Hematopoietic multipotent progenitor cell treated with erythropoietin and hydrocortisone succinate and interleukin-3 and kit ligand, for 6 days (in vitro differentiated cells): ENCODE measurements at places on chromosomes 12 and 14.
A peak's percentile ranks its signal among the peaks of the same experiment; 100 is the strongest.

GRCh38 chr14:71204231-71204630 is 297.0 kb downstream of the PCNX1 start:
- DNase-seq = no peak

GRCh38 chr14:94396628-94397225 is 8.3 kb upstream of the SERPINA1 start:
- no peak for DNase-seq

GRCh38 chr14:60097974-60098373 is 6.3 kb downstream of the PCNX4 start:
- DNase-seq = no peak

GRCh38 chr14:64281805-64282204 is 12.4 kb downstream of the ESR2 start:
- no peak for DNase-seq

DNA sequence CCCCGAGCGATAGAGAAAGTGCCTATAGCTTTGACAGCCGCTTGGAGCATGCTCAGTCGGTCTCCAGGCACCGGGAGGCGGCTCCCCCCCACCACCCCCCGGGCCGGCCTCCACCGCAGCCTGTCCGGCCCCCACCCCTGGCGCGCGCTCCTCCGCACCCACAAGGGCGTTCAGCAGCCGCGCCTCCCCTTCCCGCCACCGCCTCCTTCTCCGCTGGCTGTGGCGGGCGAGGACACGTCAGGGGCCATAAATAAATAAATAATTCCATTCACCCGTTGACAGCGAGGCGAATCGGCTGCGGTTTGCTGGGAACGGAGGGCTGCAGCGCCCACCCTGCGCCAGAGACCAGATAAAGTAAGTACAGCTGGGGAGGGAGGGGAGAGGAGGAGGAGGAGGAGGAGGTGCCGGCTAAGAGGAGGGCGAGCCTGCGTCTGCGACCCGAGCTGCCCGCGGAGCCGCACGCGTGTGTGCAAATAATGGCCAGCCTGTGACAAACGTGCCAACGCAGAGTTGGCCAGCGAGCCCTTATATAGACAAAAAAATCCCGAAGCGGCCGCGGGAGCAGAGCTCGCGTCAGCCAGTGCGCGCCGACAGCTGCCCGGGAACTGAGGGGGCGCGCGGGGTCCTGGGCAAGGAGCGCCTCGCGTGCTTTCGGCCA is at the start of gene SLC16A7:
Gene SLC16A7, plus strand, starts transcription at position 147 of the 658 bp plus-strand sequence. CDS start 108,773 bp downstream, outside the sequence.
- DNase-seq = peak; percentile 94

DNA sequence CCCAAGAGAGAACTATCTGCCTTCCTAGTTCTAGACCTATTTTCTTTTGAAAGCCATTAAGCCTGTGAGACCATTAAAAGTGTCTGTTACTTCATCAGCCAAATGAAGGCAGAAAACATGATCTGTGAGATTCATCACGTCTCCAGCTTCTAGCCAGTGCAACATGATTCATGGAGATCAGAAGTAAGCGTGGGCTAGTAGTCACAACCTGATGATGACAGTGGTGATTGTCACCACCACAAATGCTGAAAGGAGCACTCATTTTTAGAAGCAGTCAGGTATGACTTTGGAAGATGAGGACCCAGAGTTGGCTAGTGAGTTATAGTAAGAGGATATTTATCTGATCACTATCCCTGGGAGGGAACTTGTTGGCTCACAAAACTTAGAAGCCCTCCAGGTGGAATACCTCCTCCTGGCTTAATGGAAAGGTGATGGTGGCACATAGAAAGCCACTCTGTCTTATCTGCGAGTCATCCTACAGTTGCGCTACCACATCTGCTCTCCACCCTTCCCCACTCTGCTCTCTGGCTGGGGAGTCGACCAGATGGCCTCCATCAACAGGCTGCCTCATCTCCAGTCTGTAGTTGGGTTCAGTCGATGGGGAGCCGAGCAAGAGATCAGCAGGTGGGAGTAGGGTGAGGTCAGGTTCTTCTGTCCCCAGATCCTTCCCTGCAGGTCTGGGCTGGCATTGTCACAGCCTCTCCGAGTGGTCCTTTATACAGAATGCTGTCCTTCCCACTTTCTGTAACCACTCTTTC is 317.6 kb upstream of the FKBP4 start:
- DNase-seq = no peak

GRCh38 chr14:39265806-39266524 is 32.2 kb downstream of the MIA2 start:
- peak; percentile 47 for DNase-seq

GRCh38 chr14:64935508-64935907 is 7.0 kb downstream of the GPX2 start:
- DNase-seq = no peak

DNA sequence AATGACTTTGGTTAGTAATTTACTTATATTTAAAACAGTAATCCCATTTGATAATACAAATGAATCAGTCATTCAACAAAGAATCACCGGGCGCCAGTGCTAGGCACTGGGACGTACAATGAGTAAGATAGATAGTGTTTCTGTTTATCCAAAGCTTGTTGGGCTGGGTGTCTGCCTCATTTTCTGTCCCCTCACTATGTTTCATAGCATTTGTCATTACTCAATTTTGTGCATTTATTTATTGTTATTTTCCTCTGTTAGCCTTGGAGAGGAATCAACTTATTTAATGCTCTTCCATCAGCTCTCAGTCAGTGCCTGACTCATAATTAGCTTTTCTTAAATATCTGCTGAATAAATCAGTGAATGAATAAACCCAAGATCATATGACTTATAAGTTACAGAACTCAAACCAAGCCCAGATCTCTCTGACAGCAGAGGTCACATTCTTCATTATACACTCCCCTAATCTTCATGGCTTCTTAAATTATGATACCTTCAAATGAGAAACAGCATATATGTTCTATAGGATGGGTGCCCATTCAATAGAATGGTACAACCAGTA is 86.2 kb downstream of the TSPAN8 start:
- DNase-seq = no peak

GRCh38 chr12:94208622-94208966 is 60.2 kb downstream of the PLXNC1 start:
- DNase-seq = peak; percentile 50

GRCh38 chr12:98656289-98657101 is 11.4 kb downstream of the APAF1 start:
- peak; percentile 26 for DNase-seq

GRCh38 chr12:25970082-25970481 is 11.6 kb downstream of the RASSF8 start:
- no peak for DNase-seq

- DNase-seq = peak; percentile 30
Observed at GRCh38 chr14:100588671-100589070, 1.5 kb upstream of the BEGAIN start.

DNA sequence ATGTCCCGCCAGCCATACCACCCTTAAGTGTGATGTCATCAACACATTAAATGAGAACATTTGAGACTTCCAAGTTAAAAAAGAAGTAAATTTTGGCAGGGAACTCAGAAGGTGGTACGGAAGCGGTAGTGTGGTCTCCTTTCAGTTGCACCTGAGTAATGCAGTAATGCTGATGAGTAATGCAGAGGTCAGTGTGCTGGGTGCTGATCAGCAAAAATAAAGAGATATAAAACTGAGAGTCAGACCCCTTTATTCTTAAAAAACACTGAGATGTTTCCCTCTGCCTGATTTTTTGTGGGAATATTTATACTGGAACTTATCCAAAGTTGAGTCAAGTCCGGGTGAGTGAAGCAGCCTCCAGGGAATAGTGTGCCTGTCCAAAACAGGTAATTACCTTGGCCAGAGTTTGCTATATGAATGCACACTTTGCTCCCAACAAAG is 370.6 kb upstream of the PRICKLE1 start:
- DNase-seq = no peak

DNA sequence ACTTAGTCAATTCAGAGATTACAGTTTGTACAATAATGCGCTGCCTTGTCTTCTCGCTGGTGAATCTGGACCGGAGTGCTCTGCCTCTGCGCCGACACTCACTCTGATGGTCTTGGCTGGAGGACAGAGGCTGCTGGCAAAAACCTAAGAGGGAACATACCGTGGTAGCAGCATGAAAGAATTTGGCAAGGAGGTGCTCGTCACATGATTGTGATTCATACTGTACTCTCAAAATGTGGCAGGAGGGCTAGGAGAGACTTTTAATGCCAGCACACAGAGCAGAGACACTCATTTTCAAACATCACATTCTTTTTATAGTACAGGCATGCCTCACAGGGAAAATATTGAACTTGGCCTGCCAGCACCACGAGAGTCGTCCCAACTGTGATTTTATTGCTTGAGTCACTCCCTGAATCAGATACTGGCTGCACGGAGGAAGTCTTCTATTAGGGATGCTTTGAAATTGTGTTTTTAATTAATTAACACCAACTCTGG is 67.8 kb downstream of the HMGA2 start:
- no peak for DNase-seq

GRCh38 chr14:64060648-64061096 is 207.9 kb downstream of the SYNE2 start:
- DNase-seq = peak; percentile 61

GRCh38 chr12:80056845-80057244 is 42.5 kb upstream of the OTOGL start:
- no peak for DNase-seq

GRCh38 chr14:93533437-93533836 is 102.7 kb downstream of the UNC79 start:
- DNase-seq = no peak

- DNase-seq = no peak
Observed at GRCh38 chr12:6274231-6275221, 36.0 kb upstream of the PLEKHG6 start.

- DNase-seq = no peak
Observed at GRCh38 chr14:76599141-76599540, 162.1 kb upstream of the VASH1 start.
